Central memory CD8-positive, alpha-beta T cell (primary cell): ENCODE measurements at places on chromosomes 11 and 22.
A peak's percentile ranks its signal among the peaks of the same experiment; 100 is the strongest.

GRCh38 chr11:119888119-119888518, 159.1 kb upstream of the NECTIN1 start:
- DNase-seq, result no peak

GRCh38 chr11:129141748-129142523, 50.2 kb downstream of the ARHGAP32 start:
- DNase-seq, result no peak

GRCh38 chr11:118175993-118176777, at the start of gene SCN2B:
Gene SCN2B (minus strand): TSS chr11:118176639. CDS start chr11:118176431, 208 bp downstream.
- no peak for DNase-seq

- DNase-seq, result no peak
These were observed 109.5 kb downstream of the TENM4 start for GRCh38 chr11:79331203-79331901.

DNA sequence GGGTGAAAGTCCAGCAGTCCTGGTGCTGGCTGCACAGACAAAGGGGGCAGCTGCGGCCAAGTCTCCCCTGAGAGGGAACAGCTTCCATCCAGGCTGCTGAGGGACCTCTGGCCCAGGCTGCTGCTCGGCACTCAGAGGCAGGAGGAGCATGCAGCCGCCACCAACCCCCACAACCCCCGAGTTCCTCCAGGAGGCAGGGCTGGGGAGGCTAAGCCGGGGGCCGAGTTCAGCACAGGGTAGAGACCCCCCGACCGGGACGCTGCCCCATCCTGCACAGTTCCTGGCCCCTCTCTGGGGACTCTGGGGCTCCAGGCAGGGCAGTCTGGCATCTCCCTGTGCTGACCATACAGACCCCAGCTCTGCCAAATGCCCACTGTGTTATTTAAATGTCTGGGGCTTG, 20.2 kb downstream of the IGSF9B start:
- DNase-seq, result no peak

DNA sequence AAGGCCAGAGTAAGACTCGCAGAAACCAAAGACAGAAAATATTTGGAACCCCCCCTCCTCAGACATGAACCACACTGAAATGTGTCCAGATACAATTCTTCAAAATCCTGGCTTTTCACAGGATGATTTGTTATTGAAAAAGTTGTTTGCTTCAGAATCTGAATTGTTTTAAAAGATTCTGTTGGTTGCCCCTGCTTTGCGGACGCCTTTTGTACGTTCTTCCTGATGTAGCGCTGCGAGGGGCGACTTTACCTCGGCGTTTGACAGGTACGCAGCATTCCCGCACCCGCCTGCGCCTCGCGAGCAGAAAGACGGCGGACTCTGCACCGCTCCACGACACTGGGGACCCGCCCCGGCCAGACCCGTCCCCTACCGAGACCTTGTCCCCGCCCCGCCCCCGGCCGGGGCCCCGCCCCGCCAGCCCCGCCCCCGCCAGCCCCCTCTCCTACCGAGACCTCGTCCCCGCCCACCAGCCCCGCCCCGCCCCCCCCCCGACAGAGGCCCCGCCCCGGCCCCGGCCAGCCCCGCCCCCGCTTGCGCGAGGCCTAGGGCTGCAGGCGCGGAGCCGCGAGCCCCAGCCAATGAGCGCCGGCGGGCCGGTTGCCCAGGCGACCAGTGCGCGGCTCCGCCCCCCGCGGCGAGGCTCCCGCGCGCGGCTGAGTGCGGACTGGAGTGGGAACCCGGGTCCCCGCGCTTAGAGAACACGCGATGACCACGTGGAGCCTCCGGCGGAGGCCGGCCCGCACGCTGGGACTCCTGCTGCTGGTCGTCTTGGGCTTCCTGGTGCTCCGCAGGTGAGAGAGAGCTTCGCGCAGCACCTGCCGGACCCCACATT, at the start of gene GLB1L2:
Gene GLB1L2, plus strand, starts transcription at position 635 of the 835 bp plus-strand sequence. Its CDS starts 74 bp downstream, at position 709.
- DNase-seq, result peak; percentile 51

DNA sequence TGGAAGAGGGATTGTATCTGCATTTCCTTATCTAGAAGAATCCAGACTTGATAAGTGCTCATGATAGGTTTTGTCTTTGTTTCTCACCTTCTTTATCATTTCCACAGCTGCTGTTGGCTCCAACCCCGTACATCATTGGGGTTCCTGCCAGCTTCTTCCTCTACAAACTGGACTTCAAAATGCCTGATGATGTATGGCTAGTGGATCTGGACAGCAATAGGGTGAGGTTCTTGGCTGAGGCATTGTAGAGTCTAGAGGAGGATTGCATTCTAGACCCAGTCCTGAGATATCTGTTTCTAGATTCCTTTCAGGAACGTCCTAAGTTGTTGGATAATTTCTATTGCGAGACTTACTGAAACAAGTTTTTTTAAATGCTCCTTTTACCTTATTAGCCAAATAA, 8.1 kb downstream of the MADD start:
- DNase-seq, result no peak

DNA sequence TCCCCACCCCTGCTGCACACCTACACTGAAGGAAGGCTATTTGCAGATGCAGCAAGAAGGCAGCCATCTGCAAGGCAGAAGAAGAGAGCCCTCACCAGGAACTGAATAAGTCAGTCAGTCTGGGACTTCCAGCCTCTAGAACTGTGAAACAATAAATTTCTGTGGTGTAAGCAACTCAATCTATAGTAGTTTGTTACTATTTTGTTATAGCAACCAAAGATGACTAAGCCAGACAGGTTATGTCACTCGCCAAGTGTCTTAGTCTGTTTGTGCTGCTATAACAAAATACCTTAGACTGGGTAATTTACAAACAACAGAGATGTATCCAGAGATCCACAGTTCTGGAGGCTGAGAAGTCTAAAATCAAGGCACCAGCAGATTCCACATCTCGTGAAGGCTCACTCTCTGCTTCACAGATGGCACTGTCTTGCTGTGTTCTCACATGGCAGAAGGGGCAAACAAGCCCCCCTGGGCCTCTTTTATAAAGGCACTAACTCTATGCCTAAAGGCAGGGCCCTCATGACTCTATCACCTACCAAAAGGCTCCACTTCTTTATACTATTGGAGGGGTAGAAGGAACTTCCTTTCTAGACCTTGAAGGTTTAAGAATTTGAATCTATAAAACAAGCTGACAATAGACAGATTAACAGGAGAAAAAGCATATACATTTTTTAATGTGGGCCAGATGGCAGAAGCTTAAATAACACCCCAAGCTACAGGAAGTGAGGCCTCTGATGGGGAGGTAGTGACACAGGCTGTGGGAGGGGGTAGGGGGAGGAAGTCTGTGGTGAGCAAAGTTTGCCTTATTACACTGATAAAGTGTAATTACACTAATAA, 12.3 kb downstream of the APOL6 start:
- DNase-seq, result peak; percentile 74

DNA sequence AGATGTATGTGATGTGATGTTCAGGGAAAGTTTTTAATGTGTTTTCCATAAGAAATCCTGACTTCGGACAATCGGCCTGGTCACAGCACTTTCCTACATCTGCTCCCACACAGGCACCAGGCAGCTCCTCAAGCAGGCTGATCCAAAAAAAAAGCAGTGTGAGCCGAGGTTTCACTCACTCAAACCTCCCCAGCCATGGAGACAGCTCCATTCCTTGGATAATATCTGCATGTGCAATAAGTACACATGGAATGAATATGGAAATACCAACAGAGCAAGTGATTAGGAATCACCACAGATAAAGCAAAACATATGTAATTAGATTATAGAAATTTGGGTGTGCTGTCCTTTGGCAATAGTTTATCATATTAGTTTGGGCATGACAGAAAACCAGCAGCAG, 88.8 kb upstream of the API5 start:
- DNase-seq, result no peak

- no peak for DNase-seq
These were observed 15.3 kb upstream of the TPCN2 start for GRCh38 chr11:69033431-69033830.

GRCh38 chr11:91174193-91174592, 951.3 kb upstream of the CHORDC1 start:
- no peak for DNase-seq

DNA sequence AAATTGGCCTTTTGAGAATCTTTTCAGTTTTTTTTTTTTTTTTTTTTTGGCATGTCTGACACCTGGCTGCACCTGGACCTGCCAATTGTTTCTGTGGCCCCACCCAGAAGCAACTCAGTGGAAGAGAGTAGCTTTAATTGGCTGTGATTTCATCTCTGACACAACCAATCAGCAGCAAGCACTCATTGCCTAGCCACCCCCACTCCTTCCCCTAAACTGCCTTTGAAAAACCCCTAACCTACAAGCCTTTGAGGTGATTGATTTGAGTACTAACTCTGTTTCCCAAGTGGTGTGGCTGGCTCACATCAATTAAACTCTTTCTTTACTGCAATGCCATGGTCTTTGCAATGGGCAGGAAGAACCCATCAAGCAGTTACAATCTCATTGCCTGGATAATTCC, 98.2 kb upstream of the CHORDC1 start:
- no peak for DNase-seq

- no peak for DNase-seq
These were observed 5.7 kb downstream of the LTBP3 start for GRCh38 chr11:65552388-65552951.

DNA sequence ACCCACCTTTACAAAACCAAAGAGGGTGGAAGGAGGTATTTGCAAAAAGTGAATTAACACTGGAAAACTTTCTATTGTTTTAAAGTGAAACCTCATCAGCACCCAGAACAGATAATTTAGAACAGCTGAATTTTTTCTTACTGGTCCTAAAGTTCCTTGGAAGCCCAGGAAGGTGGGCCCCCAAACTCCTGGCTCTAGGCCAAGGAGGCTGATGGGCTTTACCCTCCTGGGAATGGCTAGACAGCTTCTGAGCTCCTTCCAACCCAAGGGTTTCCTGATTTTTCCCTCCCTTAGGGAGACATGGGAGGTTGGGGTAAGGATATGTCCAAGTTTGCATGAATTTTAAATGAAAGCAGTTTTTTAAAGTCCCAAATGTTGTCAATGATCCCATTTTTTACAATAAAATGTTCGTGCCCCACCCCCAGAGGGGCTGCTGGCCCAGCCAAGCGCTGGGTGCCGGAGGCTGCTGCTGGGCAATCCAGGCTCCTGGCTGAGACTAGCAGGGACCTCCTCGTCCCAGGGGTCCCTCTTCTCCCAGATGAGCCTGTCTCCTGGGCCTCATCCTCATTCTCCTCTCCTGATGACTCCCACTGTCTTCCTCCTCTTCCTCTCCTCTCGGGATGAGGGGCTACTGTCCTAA, 28.4 kb downstream of the RELT start:
- no peak for DNase-seq
